ENCODE measurements at places on chromosomes 16 and 17.

- no peak for DNase-seq
Observed at GRCh38 chr16:74738113-74738541, 36.5 kb downstream of the FA2H start.

DNA sequence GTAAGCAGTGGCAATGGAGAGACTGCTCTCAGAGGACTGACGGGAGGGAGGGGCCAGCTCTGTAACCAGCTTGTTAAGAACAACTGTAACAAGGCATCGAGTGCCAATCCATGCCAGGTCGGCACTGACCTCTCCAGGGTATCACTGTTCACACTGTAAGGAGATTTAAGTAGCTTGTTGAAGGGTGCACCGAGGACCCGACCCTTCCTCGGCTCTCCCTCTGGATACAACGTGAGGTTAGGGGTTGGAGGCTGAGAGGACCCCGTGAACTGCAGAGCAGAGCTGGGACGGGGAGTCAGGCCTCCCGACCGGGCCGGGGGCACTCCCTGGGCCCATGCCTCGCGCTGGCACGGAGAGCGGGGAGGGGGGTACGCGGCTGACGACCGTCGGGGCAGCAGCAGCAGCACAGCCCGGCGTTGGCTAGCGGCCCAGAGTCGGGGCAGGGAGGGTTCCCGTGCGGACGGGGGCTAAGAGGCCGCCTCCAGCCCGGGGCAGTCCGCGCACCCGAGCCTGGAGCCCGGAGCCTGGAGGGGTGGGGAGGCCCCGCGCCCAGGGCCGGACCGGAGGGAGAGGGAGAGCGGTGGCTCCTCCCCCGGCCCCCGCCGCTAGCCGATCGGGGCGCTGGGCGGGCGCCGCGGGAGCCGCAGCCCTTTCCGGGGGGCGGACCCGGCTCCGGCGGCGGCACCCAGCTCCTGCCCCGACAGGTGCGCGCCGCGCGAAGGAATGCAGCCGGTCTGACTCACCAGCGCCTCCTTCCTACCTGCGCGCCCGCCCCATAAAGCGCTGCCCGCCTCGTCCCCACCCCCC, at the start of gene ITGB4:
Gene ITGB4, plus strand, starts transcription at position 804 of the 807 bp plus-strand sequence. CDS start 3,245 bp downstream, outside the sequence.
- peak; percentile 39 for DNase-seq

GRCh38 chr17:9050801-9051401, 29.6 kb downstream of the NTN1 start:
- DNase-seq: no peak

GRCh38 chr17:17782523-17783115, 54.2 kb downstream of the SREBF1 start:
- no peak for DNase-seq
